ENCODE measurements at places on chromosomes 1 and 21. TPM values are rescaled to one million over a fixed set of nuclear protein-coding genes. Genes with fewer than 3 reads are reported as not detected.

GUCA2B gene
- not detected for total RNA-seq

FAM72C gene
- total RNA-seq, result 0.49 TPM

ITLN2 gene
- total RNA-seq, result not detected

CIART gene
- 0.20 TPM for total RNA-seq

SFN gene
- total RNA-seq, result 0.22 TPM

LCE1A gene
- total RNA-seq, result not detected

UBL4B gene
- not detected for total RNA-seq

DDR2 gene
- total RNA-seq, result 0.27 TPM

DNA sequence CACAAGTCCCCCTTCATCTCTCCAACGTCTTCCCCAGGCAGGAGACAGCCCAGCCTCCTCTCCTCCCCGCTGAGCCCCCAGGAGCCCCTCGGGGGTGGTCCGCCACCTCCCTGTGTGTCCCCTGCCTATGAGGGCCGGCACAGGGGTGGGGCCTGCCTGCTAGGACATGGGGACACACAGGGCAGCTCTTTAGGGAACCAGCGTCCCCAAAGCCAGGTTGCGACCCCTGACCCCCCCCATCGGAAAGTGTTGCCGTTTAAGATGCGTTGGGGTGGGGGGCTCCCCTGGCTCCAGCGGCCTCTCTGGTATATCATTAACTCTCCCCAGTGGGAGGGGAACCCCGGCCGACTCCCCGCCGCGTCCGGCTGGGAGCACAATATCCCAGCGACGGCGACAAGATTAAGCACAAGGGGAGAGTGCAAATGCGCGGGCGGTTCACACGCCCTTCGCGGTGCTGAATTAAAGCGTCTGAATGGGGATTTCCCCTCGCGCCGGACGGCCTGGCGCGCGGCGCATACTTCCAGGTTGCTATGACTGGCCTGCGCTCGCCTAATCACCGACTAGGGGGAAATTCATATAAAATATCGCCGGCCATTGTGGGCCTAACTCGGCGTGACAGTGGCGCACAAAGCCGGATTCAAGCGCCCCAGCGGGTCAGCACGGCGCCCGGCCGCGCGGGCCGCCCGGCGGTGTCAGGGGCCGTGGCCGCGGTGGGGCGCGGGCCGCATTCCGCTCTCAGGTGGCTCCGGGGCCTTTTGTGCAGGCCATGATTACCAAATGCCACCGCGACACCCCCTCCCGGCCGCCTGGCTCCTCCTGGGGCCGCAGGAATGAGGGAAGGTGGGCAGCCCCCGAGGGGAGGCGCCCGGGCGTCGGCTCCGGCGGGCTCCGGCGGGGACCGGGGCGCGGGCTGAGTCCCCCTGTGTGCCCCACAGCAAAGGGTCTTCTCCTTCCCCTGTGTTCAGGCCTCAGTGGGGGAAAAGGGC lies 30.9 kb downstream of the WNT3A start:
- no peak overlapping the region for H3K27ac ChIP-seq
- no peak for DNase-seq
- peaks cover 2% of the 10 kb centered on the region for H3K4me1 ChIP-seq
- no peaks in the 10 kb centered on the region for H3K36me3 ChIP-seq
- H3K27me3 ChIP-seq, result peaks cover 41% of the 10 kb centered on the region

GRCh38 chr1:205927676-205928075 lies 15.6 kb downstream of the SLC26A9 start:
- no peaks in the 10 kb centered on the region for H3K4me1 ChIP-seq
- H3K27me3 ChIP-seq, result no peaks in the 10 kb centered on the region
- no peaks in the 10 kb centered on the region for H3K36me3 ChIP-seq
- no peak for DNase-seq

DNA sequence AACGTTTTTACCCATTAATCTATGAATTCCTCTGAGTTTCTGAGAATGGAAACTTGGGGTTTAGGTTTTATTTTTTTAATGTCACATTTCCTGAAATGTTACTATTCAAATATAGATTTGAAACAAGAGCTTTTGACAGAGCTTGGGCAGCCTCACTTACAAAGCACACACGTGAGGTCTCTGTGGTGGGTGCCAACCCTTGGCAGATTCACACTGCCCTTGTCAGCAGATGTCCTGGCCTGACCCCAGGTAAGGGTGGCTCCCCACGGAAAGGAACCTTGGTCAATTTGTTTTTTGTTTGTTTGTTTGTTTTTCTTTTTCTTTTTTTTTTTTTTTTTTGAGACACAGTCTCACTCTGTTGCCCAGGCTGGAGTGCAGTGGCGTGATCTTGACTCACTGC lies 53.5 kb downstream of the FAAP20 start:
- peaks cover 9% of the 10 kb centered on the region for H3K36me3 ChIP-seq
- H3K27ac ChIP-seq, result no peak overlapping the region
- DNase-seq, result no peak
- no peak overlapping the region for H3K4me3 ChIP-seq

GRCh38 chr1:40834968-40835545 lies 27.1 kb downstream of the CITED4 start:
- no peak overlapping the region for H3K27ac ChIP-seq
- no peaks in the 10 kb centered on the region for H3K36me3 ChIP-seq
- DNase-seq, result no peak
- no peaks in the 10 kb centered on the region for H3K4me1 ChIP-seq

GRCh38 chr21:28160378-28160777 lies 832.3 kb downstream of the LTN1 start:
- no peaks in the 10 kb centered on the region for H3K4me1 ChIP-seq
- no peak for DNase-seq
- no peak overlapping the region for H3K4me3 ChIP-seq
- H3K36me3 ChIP-seq, result no peaks in the 10 kb centered on the region
- H3K27me3 ChIP-seq, result no peaks in the 10 kb centered on the region

GRCh38 chr1:247357781-247358211 lies 26.1 kb upstream of the ZNF496 start:
- H3K4me1 ChIP-seq, result peaks cover 26% of the 10 kb centered on the region
- peaks cover 39% of the 10 kb centered on the region for H3K27me3 ChIP-seq
- H3K27ac ChIP-seq, result peak overlapping the region; percentile 61
- no peak for DNase-seq
- peak overlapping the region; percentile 64 for H3K4me3 ChIP-seq

- no peak for DNase-seq
- H3K4me3 ChIP-seq, result peak overlapping the region; percentile 91
- peaks cover 2% of the 10 kb centered on the region for H3K36me3 ChIP-seq
- peaks cover 23% of the 10 kb centered on the region for H3K4me1 ChIP-seq
- no peaks in the 10 kb centered on the region for H3K27me3 ChIP-seq
These were observed 26.6 kb downstream of the MSTO1 start for GRCh38 chr1:155636397-155637153.

DNA sequence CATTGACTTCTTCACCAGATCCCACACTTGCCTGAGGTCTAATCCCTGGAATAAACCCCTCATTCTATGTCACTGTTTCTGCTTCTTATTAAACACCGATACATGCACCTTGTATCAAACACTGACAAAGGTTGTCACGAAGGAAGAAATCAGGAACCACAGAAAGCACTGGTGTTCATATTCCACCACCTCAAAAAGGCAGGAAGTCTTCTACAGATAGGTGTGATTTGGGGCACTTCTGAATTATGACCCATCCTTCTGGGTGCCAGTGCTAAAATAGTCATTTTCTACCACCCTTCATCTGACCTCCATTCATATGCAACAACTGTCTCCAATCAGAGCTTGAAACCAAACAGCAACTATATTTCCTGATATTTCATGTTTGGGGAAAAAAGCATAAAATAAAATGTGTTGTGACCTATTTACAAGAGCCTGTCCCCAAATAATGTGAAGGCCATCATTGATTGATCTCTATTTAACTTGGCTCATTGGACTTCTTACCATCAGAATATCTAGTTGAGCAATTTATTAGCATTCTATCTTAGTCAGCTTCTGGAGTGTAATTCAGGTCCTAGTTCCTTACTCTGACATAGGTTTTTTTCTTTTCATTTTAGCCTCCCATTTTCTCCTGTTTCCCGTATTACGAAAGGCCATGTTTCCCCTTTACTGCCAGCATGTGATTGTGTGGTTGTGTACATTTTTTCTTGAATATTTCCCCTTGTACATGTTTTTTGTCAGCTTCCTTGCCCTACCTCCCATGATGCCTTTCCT lies 43.1 kb downstream of the DUSP10 start:
- peaks cover 41% of the 10 kb centered on the region for H3K36me3 ChIP-seq
- H3K27me3 ChIP-seq, result no peaks in the 10 kb centered on the region
- no peak overlapping the region for H3K27ac ChIP-seq
- DNase-seq, result no peak
- H3K4me3 ChIP-seq, result no peak overlapping the region
- H3K4me1 ChIP-seq, result peaks cover 7% of the 10 kb centered on the region

DNA sequence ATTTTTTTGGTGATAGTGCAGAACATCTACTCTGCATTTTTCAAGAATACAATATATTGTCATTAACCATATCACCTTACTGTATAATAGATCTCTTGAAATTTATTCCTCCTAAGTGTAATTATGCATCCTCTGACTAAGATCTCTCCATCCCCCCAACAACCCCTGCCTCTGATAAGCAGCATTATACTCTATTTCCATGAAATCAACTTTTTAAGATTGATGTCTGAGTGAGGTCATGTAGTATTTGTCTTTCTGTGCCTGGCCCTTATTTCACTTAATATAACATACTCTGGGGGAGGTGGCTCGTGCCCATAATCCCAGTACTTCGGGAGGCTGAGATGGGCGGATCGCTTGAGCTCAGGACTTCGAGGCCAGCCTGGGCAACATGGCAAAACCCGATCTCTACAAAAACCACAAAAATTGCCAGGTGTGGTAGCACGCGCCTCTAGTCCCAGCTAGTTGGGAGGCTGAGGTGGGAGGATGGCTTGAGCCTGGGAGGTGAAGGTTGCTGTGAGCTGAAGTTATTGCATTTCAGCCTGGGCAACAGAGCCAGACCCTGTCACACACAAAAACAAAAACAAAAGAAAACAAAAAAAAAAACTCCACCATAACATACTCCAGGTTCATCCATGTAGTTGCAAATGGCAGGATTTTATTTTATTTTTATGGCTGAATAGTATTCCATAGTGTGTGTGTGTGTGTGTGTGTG lies 5.7 kb downstream of the ACOT11 start:
- no peaks in the 10 kb centered on the region for H3K36me3 ChIP-seq
- DNase-seq, result no peak
- H3K27ac ChIP-seq, result no peak overlapping the region

DNA sequence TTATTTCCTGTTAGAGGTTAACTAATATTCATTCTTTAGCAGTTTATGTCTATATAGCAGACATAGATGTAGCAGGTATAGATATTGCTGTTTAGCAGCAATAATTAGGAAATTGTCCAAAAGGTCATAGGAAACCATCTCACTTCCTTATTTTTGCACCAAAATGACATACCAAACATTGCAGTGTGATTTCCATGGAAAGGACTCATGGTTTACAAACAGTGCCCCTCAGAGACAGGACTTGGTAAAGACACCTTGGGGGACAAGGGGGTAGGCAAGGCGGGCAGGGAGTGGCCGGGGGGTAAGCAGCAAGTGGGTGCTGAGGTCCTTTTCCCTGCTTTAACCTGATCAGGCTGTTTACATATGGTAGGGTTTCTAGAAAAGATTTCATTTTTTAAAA lies 30.5 kb downstream of the BATF3 start:
- no peak overlapping the region for H3K4me3 ChIP-seq
- DNase-seq, result no peak
- H3K27me3 ChIP-seq, result no peaks in the 10 kb centered on the region
- H3K27ac ChIP-seq, result no peak overlapping the region
- peaks cover 27% of the 10 kb centered on the region for H3K4me1 ChIP-seq
- H3K36me3 ChIP-seq, result no peaks in the 10 kb centered on the region

GRCh38 chr1:202122639-202123335 lies at the start of gene GPR37L1:
Gene GPR37L1 (plus strand): TSS chr1:202122917. CDS start chr1:202122964, 47 bp downstream.
- no peaks in the 10 kb centered on the region for H3K36me3 ChIP-seq
- H3K27me3 ChIP-seq, result peaks cover 20% of the 10 kb centered on the region
- H3K4me3 ChIP-seq, result no peak within 1 kb of the TSS

GRCh38 chr1:8712413-8713231 lies 104.8 kb downstream of the RERE start:
- H3K27ac ChIP-seq, result peak overlapping the region; percentile 89
- H3K4me1 ChIP-seq, result peaks cover 47% of the 10 kb centered on the region
- no peaks in the 10 kb centered on the region for H3K27me3 ChIP-seq

DNA sequence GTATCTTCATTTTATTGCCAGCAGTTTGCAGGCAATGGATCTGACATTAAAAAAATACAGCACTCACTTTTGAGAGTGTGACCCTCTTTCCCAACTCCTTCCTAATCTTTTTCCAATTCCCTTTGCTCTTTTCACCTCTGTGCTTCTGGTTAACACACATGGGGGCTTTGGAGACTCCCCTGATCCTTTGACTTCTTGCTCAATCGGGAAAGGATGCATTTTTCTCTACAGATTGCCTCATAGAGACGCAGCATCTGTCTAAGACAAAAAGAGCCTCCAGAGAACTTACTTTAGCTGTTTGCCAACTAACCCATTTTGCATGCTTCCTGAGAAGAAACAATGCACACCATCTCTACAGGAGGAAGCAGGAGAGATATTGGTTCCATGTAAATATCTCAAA lies 378.3 kb downstream of the PBX1 start:
- H3K4me3 ChIP-seq, result no peak overlapping the region
- H3K36me3 ChIP-seq, result no peaks in the 10 kb centered on the region
- H3K27me3 ChIP-seq, result no peaks in the 10 kb centered on the region
- no peak overlapping the region for H3K27ac ChIP-seq
- DNase-seq, result no peak

GRCh38 chr21:45551316-45551715 lies 9.1 kb upstream of the SLC19A1 start:
- H3K36me3 ChIP-seq, result no peaks in the 10 kb centered on the region
- no peaks in the 10 kb centered on the region for H3K27me3 ChIP-seq
- peak overlapping the region; percentile 61 for H3K4me3 ChIP-seq
- H3K27ac ChIP-seq, result peak overlapping the region; percentile 69
- DNase-seq, result no peak

DNA sequence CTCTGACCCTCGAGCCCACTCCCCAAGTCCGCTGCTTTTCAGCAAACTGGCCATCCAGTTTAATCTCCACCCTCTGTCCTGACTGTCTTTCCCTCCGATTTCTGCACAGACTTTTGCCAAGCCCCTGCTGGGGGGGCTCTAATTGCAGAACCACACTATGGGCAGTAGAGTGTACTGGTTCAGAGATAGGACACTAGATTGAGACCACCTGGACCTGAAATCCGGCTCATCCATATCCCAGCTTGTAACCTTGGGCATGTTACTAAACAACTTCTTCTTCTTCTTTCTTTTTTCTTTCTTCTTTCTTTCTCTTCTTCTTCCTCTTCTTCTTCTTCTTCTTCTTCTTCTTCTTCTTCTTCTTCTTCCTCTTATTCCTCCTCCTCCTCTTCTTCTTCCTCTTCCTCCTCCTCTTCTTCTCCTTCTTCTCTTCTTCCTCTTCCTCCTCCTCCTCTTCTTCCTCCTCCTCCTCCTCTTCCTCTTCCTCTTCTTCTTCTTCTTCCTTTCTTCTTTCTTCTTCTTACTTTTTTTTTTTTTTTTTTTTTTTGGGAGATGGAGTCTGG lies 7.7 kb downstream of the LRRC71 start:
- H3K27ac ChIP-seq, result no peak overlapping the region
- peaks cover 70% of the 10 kb centered on the region for H3K27me3 ChIP-seq
- peaks cover 9% of the 10 kb centered on the region for H3K4me1 ChIP-seq
- H3K4me3 ChIP-seq, result no peak overlapping the region
- no peak for DNase-seq
- H3K36me3 ChIP-seq, result no peaks in the 10 kb centered on the region

Measured in activated B cell treated with CpG ODN at 0.5 μM for 24 hours (primary cell).